ENCODE measurements at places on chromosomes 3 and 15.

- no peak for DNase-seq
Measured at GRCh38 chr15:56261854-56262509, 18.3 kb upstream of the RFX7 start.

- no peak for DNase-seq
Measured at GRCh38 chr3:106438887-106439286, 570.1 kb upstream of the CBLB start.

GRCh38 chr3:157373783-157374182, 62.9 kb upstream of the PTX3 start:
- no peak for DNase-seq

DNA sequence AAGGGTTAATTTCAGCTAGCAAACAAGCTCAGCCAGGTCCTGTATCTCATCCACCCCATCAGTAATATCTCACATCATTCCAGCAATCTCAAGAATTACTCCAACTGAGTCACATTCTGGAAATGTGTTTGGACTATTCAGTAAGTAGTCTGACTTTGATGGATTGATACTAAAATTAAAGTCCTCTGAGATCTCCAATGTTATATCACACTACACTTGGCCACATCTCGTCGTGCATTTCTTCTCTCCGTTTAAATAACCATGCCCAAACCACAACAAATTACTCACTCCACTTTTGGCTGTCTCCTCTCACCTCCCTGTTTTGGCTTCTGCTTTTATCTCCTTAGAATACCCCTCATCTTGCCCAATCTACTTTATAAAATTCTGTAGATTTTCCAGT, 292.2 kb downstream of the PYDC2 start:
- no peak for DNase-seq

GRCh38 chr3:8621872-8622271, 22.7 kb downstream of the SSUH2 start:
- DNase-seq = no peak

- no peak for DNase-seq
Measured at GRCh38 chr3:40915346-40915865, 283.9 kb upstream of the CTNNB1 start.

DNA sequence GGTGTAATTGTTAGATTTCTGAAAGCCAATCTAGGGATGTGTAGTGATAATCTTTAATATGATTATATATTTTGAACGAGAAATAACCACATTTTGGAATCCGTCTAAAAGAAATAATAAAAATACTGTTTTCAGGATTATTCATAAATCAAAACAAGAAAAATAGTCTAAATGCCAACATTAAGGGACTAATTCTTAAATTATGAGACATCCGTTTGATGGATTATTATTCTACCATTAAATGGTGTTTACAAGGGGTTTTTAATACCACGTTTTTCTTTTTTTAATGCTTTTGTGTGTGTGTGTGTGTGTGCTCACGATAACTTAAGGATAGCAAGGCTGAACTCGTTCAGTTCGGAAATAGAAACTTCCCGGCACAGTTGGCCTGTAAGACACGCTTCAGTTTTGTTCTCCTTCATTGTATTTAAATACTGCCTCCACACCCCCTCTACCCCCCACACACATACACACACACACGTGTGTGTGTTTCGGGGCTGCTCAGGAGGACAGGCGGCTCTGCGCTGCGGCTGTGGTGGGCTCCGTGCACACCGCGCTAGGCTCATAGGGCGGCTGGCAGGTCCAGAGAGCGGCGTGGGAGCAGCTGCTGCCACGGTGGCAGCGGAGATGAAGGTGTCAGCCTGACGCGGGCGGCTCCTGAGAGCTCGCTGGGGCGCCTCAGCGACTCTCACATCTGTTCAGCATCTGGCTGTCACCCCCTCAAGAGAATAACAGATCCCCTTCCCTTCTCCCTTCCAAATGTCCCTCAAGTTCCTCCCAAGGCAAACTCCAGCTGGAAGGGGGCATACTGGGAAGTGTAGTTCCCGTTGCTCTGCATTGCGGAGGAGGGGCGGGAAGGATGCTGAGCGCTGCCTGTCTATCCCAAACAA, 23.0 kb upstream of the ANP32A start:
- no peak for DNase-seq

- no peak for DNase-seq
Measured at GRCh38 chr3:140863580-140864009, 78.0 kb upstream of the SLC25A36 start.

DNA sequence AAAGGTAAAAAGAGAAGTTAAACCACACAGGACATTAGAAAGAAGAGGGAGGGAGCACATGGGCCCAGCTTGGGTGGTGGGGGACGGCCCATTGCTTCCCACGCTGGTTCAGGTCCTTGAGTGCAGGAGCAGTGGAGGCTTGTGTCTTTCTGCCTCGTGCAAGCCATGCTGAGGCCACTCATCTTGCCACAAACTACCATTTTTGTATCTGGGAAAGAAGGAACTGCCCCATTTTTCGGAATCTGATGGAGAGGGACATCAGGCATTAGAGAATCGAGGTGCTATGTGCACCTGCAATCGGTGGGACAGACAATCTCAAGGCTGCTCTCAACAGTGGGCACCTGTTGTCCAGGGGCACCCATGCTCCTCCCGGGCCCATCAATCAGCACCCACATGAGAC, 234.5 kb downstream of the KLF13 start:
- DNase-seq = no peak
